ENCODE measurements at places on chromosomes 7 and 10. TPM values are rescaled to one million over a fixed set of nuclear protein-coding genes. Genes with fewer than 3 reads are reported as not detected.

Gene CCL24
- total RNA-seq: not detected

Gene GJD4
- total RNA-seq: not detected

Gene PHYHIPL
- total RNA-seq: not detected

Gene ECHS1
- 51.4 TPM for total RNA-seq

Gene AKR1E2
- 6.1 TPM for total RNA-seq

Gene UFSP1
- 2.1 TPM for total RNA-seq

Gene LRMDA
- total RNA-seq: not detected

Gene ACHE
- total RNA-seq: 0.25 TPM

DNA sequence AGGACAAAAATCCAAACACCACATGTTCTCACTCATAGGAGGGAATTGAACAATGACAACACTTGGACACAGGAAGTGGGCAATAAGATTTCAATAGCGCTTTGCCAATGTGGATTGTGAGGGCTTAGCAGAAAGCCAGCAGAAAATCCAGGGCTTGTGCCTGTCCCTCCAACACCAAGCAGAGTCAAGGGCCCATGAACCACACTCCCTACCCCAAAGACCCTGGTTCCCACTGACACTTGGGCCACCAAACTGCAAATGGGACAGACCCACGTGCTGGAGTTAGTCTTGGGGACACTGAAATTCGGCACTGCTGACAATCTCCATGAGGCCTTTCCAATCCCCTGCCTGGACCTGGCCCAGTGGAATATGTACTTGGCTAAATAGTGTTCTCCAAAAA lies 67.0 kb downstream of the GRID1 start:
- no peaks in the 10 kb centered on the region for H3K4me1 ChIP-seq
- no peaks in the 10 kb centered on the region for H3K27me3 ChIP-seq
- DNase-seq: no peak
- H3K4me3 ChIP-seq: no peak overlapping the region
- H3K27ac ChIP-seq: no peak overlapping the region
- H3K36me3 ChIP-seq: no peaks in the 10 kb centered on the region

DNA sequence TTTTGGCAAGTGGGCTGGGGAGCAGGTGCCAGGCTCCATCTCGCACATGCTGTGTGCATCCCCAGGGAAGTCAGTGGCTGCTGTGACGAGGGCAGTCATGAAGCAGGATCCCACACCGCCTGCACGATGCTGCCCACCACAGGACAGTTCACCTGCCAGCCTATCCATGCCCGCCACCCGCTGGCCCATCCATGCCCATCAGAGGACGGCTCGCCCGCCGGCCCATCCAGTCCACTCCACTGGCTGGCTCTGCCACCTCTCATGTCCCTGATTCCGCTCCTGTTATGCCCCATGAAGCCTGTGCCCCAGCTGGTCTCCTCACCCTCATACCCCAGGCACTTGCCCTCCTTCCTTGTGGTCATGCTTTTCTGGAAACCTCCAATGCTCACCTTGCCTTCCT lies 18.2 kb upstream of the INMT start:
- peaks cover 39% of the 10 kb centered on the region for H3K4me1 ChIP-seq
- DNase-seq: no peak
- H3K27ac ChIP-seq: no peak overlapping the region
- no peak overlapping the region for H3K4me3 ChIP-seq

DNA sequence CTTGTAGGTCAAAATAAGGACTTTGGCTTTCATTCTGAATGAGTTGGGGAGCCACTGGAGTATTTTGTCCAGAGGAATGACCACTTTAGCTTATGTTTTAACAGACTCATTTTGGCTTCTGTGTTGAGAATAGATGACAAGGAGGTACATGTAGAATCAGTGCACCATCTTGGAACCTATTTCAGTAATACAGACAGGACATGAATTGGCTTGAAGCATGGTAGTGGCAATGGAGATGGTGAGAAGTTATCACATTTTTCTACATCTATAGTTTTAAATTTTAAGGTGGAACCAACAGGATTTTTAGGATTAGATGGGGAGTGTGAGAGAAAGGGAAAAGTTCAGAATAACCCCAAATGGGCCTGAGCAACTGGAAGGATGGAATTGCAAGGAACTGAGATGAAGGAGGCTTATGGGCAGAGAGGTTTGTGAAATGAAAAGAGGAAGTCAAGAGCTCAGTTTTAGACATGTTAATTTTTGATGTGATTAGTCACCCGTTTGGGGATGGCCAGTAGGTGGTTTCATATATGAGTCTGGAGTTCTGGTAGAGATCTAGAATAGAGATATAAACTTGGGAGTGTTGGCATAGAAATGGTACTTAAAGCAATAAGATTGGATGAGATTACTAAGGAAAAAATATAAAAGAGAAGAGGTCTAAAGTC lies 89.2 kb upstream of the JAZF1 start:
- H3K36me3 ChIP-seq: peaks cover 4% of the 10 kb centered on the region
- H3K4me3 ChIP-seq: no peak overlapping the region
- peaks cover 28% of the 10 kb centered on the region for H3K27me3 ChIP-seq
- no peak for DNase-seq

GRCh38 chr7:3187444-3188040 lies 113.5 kb upstream of the SDK1 start:
- H3K27me3 ChIP-seq: no peaks in the 10 kb centered on the region
- no peak for DNase-seq
- no peak overlapping the region for H3K4me3 ChIP-seq
- H3K36me3 ChIP-seq: no peaks in the 10 kb centered on the region
- no peaks in the 10 kb centered on the region for H3K4me1 ChIP-seq

GRCh38 chr10:61900829-61901792 lies at the start of gene ARID5B:
TSS of gene ARID5B (plus strand) at chr10:61901699. CDS start at chr10:61901710, 11 bp downstream.
- peak within 1 kb of the TSS; percentile 86 for H3K4me3 ChIP-seq
- H3K36me3 ChIP-seq: peaks cover 20% of the 10 kb centered on the region
- H3K4me1 ChIP-seq: peaks cover 46% of the 10 kb centered on the region
- H3K27me3 ChIP-seq: no peaks in the 10 kb centered on the region
- DNase-seq: peak; percentile 66
- H3K27ac ChIP-seq: peak within 1 kb of the TSS; percentile 97

DNA sequence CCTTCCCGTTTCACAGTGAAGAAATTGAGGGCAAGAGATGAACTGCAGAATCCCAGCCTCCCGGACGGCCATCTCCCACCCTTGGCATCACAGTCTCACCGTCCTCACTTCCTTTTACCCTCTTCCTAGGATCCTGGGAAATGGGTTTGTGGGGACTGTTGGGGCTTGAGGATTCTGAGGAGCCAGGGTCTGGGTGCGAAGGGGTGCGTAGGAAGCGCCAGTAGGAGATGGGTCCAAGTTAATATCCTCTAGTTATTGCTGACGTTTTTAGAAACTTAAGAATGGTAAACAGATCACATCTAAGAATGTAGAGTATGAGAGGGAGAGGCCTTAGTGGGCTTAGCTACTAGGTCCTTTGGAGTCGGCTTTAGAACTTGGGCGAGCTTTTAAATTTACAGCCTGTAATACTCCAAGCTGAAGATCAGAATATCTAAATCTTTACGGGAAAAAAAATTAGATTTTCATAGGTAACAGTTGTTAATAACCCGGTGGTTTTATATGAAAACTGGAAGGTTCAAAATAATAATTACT lies 696 bp downstream of the MALSU1 start:
- peak; percentile 5 for DNase-seq
- peaks cover 41% of the 10 kb centered on the region for H3K4me1 ChIP-seq
- H3K27me3 ChIP-seq: no peaks in the 10 kb centered on the region
- H3K4me3 ChIP-seq: peak overlapping the region; percentile 97
- H3K36me3 ChIP-seq: peaks cover 30% of the 10 kb centered on the region
- peak overlapping the region; percentile 86 for H3K27ac ChIP-seq

GRCh38 chr7:117375380-117375779 lies 51.9 kb downstream of the ASZ1 start:
- no peaks in the 10 kb centered on the region for H3K4me1 ChIP-seq
- no peak for DNase-seq
- no peak overlapping the region for H3K4me3 ChIP-seq
- no peak overlapping the region for H3K27ac ChIP-seq
- no peaks in the 10 kb centered on the region for H3K36me3 ChIP-seq
- H3K27me3 ChIP-seq: no peaks in the 10 kb centered on the region

GRCh38 chr10:85575441-85575840 lies 791.2 kb downstream of the GRID1 start:
- H3K36me3 ChIP-seq: no peaks in the 10 kb centered on the region
- no peak overlapping the region for H3K4me3 ChIP-seq
- H3K27ac ChIP-seq: no peak overlapping the region
- DNase-seq: no peak
- no peaks in the 10 kb centered on the region for H3K4me1 ChIP-seq
- peaks cover 7% of the 10 kb centered on the region for H3K27me3 ChIP-seq

GRCh38 chr10:28709001-28709710 lies 31.8 kb downstream of the BAMBI start:
- no peaks in the 10 kb centered on the region for H3K4me1 ChIP-seq
- no peak overlapping the region for H3K4me3 ChIP-seq
- DNase-seq: no peak
- H3K36me3 ChIP-seq: no peaks in the 10 kb centered on the region

DNA sequence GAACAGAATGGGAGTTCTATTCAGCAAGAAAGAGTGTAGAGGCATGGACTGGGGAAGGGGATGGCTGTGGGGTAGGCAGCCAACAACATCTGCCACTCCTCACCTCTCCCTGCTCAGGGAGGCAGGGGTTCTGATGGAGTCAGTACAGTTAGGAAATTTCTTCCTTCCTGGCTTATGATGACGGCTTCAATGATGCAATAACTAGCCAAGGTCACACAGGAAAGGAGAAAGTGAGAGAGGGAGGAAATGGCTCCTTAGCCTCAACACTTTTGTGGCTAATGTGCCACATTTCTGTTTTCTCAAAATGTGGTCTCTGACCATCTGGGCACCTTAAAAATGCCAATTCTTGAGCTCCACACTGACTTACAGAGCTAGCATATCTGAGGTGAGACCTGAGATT lies 79.3 kb upstream of the PDZD8 start:
- no peak overlapping the region for H3K4me3 ChIP-seq
- DNase-seq: no peak
- no peaks in the 10 kb centered on the region for H3K36me3 ChIP-seq
- no peak overlapping the region for H3K27ac ChIP-seq
- peaks cover 21% of the 10 kb centered on the region for H3K27me3 ChIP-seq

GRCh38 chr10:116857156-116857555 lies 7.9 kb downstream of the ENO4 start:
- H3K4me1 ChIP-seq: no peaks in the 10 kb centered on the region
- no peaks in the 10 kb centered on the region for H3K36me3 ChIP-seq
- no peaks in the 10 kb centered on the region for H3K27me3 ChIP-seq
- H3K27ac ChIP-seq: no peak overlapping the region

DNA sequence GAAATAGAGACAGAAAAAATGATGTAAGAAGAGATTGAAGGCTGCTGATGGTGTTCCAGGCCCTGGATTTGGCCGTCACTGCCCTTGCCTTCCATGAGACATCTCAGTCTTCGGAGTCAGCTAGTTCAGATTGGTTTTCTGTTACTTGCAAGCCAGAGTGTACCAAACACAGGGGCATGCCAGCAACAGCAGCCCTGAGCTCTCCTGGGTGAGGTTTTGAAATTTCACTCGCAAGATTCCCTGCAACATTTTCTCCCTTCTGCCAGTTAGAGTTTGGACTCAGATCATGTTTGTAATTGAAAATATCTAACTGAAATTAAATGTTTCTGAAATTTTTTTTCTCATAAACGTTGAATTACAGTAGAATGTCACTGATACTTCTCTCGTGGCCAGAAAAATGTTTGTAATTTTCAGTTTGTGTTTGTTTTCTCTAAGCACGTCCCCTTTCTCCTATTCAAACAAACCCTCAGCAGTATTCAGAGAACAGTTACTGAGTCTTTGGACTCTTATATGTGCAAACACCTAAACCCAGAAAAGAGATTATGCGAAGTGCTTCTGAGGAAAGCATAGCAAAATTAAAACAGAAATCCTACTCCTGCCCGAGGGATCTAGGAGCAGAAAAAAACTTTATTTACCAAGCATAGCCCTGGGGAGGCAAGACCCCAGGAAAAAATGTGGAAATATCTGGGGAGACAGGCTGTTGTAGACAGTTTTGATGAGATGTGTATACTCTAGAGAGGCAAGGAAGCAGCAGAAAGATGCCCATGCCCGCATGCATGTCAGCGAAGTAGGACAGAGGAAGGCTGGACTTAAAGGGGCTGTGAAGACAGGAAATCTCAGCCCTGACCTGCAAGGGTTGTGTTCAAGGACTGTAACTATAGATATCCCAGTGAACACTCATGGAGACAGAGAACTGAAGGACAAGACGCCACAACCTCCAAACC lies 43.0 kb upstream of the NAMPT start:
- H3K27ac ChIP-seq: no peak overlapping the region
- no peaks in the 10 kb centered on the region for H3K36me3 ChIP-seq
- H3K4me3 ChIP-seq: no peak overlapping the region
- DNase-seq: no peak
- H3K27me3 ChIP-seq: peaks cover 14% of the 10 kb centered on the region

- no peaks in the 10 kb centered on the region for H3K27me3 ChIP-seq
- no peak overlapping the region for H3K27ac ChIP-seq
Observed at GRCh38 chr7:117090791-117091190, 137.5 kb downstream of the ST7 start.

DNA sequence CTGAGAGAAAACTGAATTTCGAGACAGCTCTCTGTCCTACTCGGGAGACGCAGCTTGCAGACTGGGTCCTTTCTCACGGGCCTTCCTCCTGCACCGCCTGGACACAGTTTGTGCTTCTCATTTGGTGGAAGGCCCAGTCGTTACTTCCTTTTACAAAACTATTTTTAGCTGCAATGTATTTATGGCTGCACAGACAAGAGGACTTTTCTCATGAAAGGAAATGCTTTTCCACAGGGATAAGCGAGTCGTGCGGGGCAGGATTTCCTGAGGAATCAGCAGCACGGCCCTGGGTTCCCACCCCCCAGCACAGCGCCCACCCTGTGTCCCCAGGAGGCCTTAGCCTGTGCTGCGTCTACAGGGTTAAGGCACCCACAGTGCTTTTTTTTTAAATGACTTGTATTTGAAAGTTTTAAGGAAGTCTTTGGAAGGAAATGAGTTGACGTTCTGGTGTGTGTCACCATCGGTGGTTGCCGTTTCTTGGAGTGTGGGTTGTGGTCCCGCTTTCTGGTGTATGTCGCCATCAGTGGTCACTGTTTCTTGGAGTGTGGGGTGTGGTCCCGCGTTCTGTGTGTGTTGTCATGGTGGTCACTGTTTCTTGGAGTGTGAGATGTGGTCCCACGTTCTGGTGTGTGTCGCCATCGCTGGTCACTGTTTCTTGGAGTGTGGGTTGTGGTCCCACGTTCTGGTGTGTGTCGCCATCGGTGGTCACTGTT lies 50.9 kb downstream of the INPP5A start:
- peak overlapping the region; percentile 67 for H3K27ac ChIP-seq
- DNase-seq: peak; percentile 79
- H3K36me3 ChIP-seq: peaks cover 3% of the 10 kb centered on the region
- H3K4me1 ChIP-seq: peaks cover 42% of the 10 kb centered on the region

GRCh38 chr7:108291152-108291508 lies 161.0 kb upstream of the LAMB4 start:
- no peak overlapping the region for H3K4me3 ChIP-seq
- H3K36me3 ChIP-seq: no peaks in the 10 kb centered on the region
